Stimulated activated CD4-positive, alpha-beta T cell treated with anti-CD3 and anti-CD28 coated beads, Interleukin-12 subunit alpha, Interleukin-12 subunit beta, amount 100 ng/mL, for 4 hours (primary cell): ENCODE measurements at places on chromosomes 5 and 9.

- no peak for DNase-seq
These were observed 61.4 kb upstream of the FST start for GRCh38 chr5:53418826-53419658.

DNA sequence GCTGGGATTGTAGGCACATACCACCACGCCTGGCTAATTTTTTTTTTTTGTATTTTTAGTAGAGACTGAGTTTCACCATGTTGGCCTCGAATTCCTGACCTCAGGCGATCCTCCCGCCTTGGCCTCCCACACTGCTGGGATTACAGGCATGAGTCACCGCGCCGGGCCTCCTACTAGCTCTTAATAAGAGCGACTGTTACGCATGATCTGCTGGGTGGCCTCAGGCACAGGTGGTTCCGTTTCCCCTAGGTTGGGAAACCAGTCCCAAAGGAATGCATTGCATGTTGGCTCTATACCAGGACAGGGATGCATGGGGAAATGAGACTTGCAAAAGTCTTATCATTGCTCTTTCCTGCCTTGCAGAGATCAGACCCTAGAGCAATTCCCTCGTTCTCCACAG lies 184.7 kb upstream of the PPP1R26 start:
- no peak for DNase-seq

DNA sequence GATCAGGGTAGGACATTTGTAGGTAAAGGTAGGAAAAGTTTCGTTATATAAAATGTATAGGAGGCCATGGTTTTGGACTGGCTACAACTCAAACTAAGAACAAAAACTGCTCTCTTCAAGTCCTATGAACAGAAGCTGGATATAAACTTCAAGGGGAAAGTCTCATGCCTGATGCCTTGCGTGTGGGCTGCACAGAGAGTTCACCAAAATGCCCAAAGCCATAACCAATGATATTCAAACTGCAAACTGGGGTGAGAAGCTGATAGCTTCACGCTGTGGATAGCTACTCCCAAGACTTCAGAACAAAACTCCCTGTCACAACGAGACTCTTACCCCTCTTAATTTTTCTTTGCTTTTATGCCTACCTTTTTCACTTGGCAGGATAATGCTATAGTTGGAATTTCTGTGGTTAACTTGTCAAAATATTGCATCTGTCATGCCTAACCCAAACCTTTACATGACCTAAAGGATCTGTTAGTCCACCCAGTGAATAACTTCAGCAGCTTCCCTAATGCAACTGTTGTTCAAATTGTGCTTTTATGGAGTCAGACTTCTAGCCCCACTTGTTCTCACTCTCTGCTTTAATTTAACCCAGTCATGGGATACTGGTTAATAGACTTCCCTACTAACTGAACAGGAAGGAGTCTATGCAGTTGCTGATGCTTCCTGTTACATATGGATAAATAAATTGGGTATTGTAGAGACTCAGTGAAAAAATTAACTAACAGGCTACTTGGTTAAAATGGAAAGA lies 71.9 kb downstream of the SFXN1 start:
- no peak for DNase-seq

- DNase-seq = no peak
These were observed 89.6 kb downstream of the TARS1 start for GRCh38 chr5:33530183-33531036.

GRCh38 chr9:68433531-68434110 lies 77.2 kb downstream of the PGM5 start:
- no peak for DNase-seq

DNA sequence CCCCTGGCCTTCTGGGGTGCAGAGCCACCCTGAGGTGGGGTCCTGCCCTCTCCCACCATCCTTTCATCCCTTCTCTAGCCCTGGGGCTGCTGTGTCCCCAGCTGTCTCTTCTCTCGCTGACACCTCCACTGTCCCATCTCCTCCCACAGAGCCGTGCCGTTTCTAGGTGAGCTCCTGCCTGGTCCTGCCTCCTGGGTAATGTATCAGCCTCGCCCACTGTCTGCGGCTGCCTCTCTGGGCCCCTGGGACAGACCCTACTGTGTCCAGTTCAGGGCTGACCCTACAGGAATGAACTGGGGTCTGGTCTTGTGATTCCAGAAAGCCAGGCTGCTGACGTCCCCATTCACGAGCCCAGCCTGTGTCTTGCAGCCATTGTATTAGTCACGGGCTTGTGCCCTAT lies 4.1 kb downstream of the PAEP start:
- DNase-seq = no peak

DNA sequence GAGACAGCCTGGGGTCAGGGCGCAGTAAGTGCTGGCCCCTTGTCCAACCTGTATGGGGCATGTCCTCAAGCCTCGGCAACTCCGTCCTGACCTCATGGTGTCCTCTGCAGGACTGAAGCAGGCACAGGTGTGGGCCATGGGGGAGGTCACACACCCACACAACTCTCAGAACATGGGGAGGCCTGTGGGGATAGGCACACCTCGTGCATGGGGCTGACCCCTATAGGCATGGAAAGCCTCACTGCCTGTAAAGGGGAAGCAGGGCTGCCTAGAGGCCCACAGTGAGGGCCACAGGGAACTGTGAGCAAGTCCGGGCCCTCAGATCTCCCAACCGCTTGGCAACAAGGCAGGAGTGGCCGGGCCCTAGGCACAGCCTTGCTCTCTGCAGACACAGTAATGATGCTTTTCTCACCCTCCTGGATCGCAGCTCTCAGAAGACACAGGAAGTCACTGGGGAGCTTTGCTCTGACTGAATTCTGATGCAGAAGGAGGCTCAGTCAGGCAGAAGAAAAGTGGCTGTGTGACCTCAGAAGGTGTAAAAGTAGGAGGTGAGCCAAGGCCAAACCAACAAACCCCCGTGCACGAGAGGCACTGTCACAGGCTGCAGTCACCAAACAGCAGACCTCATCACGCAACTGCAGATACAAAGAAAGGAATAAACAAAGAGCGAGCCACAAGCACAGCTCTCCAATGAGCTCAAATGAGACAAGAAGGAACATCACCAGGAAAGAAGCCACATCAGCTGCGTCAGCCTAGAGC lies 5.4 kb downstream of the IPPK start:
- DNase-seq = no peak

DNA sequence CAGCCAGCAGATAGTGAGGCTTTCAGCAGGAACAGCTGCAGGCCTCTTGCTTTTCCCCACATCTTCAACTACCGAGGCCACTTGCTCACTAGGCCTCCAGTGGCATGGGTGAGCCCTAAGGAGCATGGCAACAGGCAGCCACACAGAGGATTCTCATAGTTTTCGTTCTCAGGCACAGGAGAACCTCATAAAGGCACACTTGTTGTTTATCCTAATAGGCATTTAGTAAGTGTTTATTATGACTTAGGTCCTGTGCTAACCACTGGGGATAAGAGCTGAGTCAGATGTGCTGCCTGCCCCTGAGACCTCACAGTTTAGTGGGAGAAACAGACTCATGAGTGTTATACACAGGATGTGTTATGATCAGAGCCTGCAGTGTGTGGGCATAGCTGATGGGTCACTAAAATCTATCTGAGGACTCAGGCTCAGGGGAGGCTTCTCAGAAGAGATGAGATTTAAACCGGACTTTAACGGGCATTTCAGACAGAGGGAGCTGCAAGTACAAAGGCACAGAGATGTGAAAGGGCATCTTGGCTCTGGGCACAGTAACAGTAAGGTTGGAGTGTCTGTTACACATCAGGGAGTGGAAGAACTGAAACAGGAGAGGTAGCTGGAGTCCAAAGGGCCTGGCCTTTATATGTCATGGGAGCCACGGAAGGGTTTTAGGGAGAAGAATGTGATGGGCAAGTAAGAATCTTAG lies 21.0 kb upstream of the HEMGN start:
- no peak for DNase-seq

GRCh38 chr9:9924376-9924775 lies 688.4 kb downstream of the PTPRD start:
- DNase-seq = no peak

DNA sequence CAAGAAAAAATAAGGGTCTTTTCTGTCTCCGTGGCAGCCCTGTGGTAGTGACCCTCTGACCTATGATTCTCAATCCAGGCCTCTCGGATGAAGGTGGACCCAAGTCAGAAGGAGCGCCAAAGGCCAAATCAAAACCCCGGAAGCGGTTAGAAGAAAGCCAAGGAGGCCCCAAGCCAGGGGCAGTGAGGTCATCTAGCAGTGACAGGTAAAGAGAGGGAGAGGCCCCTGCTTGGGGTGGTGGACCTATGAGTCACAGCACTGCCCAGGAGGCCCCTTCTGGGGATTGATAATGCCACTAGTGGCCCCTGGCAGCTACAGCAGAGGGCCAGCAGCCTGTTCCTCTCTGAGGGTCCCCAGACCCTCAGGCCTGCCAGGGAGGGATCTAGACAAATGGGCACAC lies 6.4 kb upstream of the SLC2A8 start:
- no peak for DNase-seq

DNA sequence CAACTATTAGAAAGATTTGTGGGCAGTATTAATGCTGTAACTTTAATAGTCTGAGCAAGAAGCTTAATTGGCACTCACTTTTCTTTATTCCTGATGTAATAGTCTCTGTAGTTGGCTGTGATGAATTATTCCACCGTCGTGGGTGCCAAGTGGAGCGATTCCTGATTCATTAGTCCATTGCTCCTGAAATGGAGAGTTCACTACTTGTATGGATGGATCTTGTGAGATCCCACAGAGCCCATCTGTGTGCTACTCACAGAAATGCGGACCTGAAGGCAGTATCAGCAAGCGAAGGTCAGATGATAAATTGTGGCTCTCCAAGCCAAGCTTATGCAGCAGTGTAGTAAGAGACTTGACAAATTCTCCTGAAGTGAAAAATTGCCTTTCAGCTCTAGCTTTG lies 212.2 kb downstream of the CHSY3 start:
- DNase-seq = no peak

GRCh38 chr9:73565833-73566465 lies 414.3 kb downstream of the ANXA1 start:
- DNase-seq = no peak

- no peak for DNase-seq
These were observed 28.5 kb downstream of the MVB12B start for GRCh38 chr9:126354887-126355770.

GRCh38 chr5:98334946-98335345 lies 438.5 kb upstream of the RGMB start:
- DNase-seq = no peak

DNA sequence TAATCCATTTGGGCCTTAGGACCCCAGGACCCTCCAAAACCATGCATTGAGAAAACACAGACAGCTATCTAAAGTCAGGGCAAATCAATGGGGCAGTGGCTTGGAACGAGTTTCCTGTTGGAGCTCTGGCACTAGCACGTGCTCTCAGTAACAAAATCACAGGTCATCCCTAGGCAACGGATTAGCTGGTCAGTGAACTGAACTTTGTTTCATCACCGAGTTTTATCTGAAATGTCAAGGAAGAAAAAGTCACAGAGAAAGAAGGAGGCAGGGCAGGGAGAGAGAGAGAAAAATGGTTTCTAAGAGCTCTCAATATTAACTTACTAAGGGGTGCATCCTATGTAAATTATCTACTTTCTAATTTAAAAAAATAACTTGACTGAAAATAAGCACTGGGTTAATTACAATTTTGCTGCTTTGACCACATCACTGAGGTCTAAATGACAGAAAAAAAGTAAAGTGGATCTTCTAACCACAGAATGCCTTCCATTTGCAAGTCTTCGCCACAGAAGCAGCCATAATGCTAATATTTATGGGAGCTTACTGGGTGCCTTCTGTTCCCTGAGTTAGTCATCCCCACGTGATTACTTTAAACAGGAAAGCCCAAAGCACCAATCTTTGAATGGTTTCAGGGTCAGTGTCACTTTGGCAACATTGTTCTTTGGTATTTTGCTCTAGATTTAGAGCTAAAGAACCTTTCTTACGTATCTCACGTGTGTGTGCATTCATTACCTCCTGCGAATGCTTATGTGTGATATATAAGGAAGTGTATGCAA lies 503.9 kb downstream of the RASEF start:
- DNase-seq = no peak

GRCh38 chr5:172849606-172850453 lies 15.8 kb downstream of the ERGIC1 start:
- no peak for DNase-seq
